ENCODE measurements at places on chromosomes 5 and 9.

DNA sequence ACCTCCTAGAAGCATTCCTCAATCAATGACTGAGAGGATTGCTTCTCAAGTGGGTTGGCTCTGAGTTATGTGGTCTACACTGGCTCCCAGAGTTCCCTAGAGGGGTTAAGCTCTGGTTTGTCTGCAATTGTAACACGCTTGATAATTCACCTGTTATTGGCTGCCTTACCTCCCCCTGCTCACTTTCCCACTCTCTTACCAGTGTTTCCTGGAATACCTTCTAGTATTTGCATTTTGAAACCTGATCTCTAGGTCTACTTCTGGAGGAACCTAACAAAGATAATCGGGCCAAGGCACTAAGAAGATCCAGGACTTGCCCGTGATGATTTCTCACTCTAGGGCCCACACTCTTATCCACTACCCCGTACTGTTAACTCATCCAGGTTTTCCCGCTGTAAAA is 110.1 kb upstream of the MAP3K1 start:
- DNase-seq = no peak

GRCh38 chr9:123064716-123065115 is 31.2 kb downstream of the GPR21 start:
- DNase-seq = no peak

GRCh38 chr9:125747053-125747764 is at the start of gene PBX3:
Gene PBX3, plus strand, starts transcription at chr9:125747373.
- peak; percentile 70 for DNase-seq

- DNase-seq = no peak
Observed at GRCh38 chr5:104774372-104774771, 1211.8 kb upstream of the NUDT12 start.

DNA sequence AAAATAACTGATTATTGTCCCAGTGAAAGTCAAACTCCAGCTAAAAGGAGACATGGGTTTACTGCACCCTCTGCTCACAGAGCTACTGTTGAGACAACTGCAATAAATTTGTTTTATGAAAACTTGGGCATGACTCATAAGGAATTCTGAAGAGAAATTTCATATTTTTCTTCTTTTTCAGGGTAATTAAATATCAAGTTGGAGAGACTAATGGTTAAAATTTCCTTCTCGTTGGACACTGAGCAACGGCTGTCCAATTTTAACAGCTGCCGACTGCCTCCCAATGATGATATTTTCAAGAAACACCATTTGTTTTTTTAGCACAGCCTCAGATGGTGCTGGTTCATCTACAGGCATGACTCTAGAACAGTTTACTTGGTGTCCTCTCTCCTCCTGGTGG is 259.2 kb upstream of the RGMB start:
- no peak for DNase-seq

- no peak for DNase-seq
Observed at GRCh38 chr9:29348999-29349398, 1775.7 kb upstream of the C9orf72 start.

- no peak for DNase-seq
Observed at GRCh38 chr5:116475338-116475737, 99.3 kb downstream of the SEMA6A start.

GRCh38 chr5:133970325-133970909 is 2.0 kb upstream of the C5orf15 start:
- DNase-seq = no peak

GRCh38 chr5:111685969-111686368 is 71.0 kb downstream of the NREP start:
- no peak for DNase-seq

All from heart left ventricle (tissue), 16 donors.